SK-MEL-5 (cell line): ENCODE measurements at places on chromosomes 1 and 21. TPM values are rescaled to one million over a fixed set of nuclear protein-coding genes. Genes with fewer than 3 reads are reported as not detected.

The CYP2J2 gene
- total RNA-seq, result 0.98 and 1.3 TPM in 2 replicates

The SPRR2A gene
- total RNA-seq, result not detected in 2 replicates

The PRR9 gene
- not detected in 2 replicates for total RNA-seq

The CTXND2 gene
- total RNA-seq, result not detected in 2 replicates

The XCL2 gene
- not detected in 2 replicates for total RNA-seq

The ACTA1 gene
- 0.16 TPM in 2 replicates for total RNA-seq

The AMPD2 gene
- total RNA-seq, result 30.2 and 31.9 TPM in 2 replicates

The LRRC38 gene
- total RNA-seq, result not detected in 2 replicates

The RBM8A gene
- total RNA-seq, result 261 and 288 TPM in 2 replicates

The SLC26A9 gene
- total RNA-seq, result not detected in 2 replicates

The DLGAP3 gene
- 0.35 and 1.8 TPM in 2 replicates for total RNA-seq

The NBL1 gene
- 305 and 318 TPM in 2 replicates for total RNA-seq

The SERTAD4 gene
- total RNA-seq, result 2.5 and 2.7 TPM in 2 replicates

The CD1B gene
- not detected in 2 replicates for total RNA-seq

The IL24 gene
- total RNA-seq, result 0.37 TPM in 1 of 2 replicates, not detected in the other

The RAB25 gene
- total RNA-seq, result not detected in 2 replicates

The ANGPTL1 gene
- 1.8 and 2.2 TPM in 2 replicates for total RNA-seq

The MNDA gene
- not detected in 2 replicates for total RNA-seq

The PDC gene
- not detected in 2 replicates for total RNA-seq

The CAMK1G gene
- not detected in 2 replicates for total RNA-seq

The ZNF678 gene
- 6.9 and 9.1 TPM in 2 replicates for total RNA-seq

The AMY2A gene
- not detected in 2 replicates for total RNA-seq

The CAP1 gene
- 307 and 314 TPM in 2 replicates for total RNA-seq

The CD2 gene
- not detected in 2 replicates for total RNA-seq

The CLCA1 gene
- not detected in 2 replicates for total RNA-seq

The EFNA3 gene
- total RNA-seq, result 6.6 and 8.2 TPM in 2 replicates

The CORT gene
- total RNA-seq, result not detected in 2 replicates

The NCAM2 gene
- 5.2 and 7.3 TPM in 2 replicates for total RNA-seq
